ENCODE measurements at places on chromosomes 3 and 15. TPM values are rescaled to one million over a fixed set of nuclear protein-coding genes. Genes with fewer than 3 reads are reported as not detected.

The MRAS gene
- total RNA-seq, result not detected

DNA sequence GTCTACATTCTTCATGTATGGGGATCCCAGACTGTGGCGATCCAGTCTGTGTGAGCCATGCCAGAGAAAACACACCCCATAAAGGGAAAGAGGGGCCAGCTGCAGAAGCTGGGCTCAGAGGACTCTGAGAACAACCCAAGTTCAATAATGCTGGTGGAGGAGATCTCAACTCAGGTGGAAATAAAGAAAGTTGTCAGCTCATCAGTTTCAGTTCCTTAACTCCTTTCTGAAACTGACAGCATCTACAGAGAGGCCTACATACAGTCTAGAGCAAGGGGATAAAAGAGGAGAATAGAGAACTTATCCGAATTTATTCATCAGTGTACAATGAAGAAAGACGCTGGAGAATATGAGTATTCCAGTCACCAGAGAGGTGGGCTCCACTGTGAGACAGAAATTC, 77.0 kb downstream of the NTRK3 start:
- DNase-seq, result no peak
- H3K36me3 ChIP-seq, result no peaks in the 10 kb centered on the region
- no peak overlapping the region for H3K4me3 ChIP-seq

The SLC6A1 gene
- not detected for total RNA-seq

GRCh38 chr15:50883903-50884302, 24.6 kb upstream of the AP4E1 start:
- H3K36me3 ChIP-seq, result no peaks in the 10 kb centered on the region
- H3K4me3 ChIP-seq, result no peak overlapping the region
- DNase-seq, result peak; percentile 47
- no peaks in the 10 kb centered on the region for H3K27me3 ChIP-seq
- peaks cover 23% of the 10 kb centered on the region for H3K4me1 ChIP-seq

GRCh38 chr15:85314633-85315032, 65.8 kb upstream of the AKAP13 start:
- H3K4me1 ChIP-seq, result peaks cover 42% of the 10 kb centered on the region
- H3K36me3 ChIP-seq, result no peaks in the 10 kb centered on the region
- no peak overlapping the region for H3K27ac ChIP-seq
- no peaks in the 10 kb centered on the region for H3K27me3 ChIP-seq
- no peak for DNase-seq

- no peaks in the 10 kb centered on the region for H3K4me1 ChIP-seq
- no peak overlapping the region for H3K27ac ChIP-seq
- H3K4me3 ChIP-seq, result no peak overlapping the region
Measured at GRCh38 chr3:14290631-14291385, 111.6 kb upstream of the SLC6A6 start.

The DPPA2 gene
- total RNA-seq, result not detected

DNA sequence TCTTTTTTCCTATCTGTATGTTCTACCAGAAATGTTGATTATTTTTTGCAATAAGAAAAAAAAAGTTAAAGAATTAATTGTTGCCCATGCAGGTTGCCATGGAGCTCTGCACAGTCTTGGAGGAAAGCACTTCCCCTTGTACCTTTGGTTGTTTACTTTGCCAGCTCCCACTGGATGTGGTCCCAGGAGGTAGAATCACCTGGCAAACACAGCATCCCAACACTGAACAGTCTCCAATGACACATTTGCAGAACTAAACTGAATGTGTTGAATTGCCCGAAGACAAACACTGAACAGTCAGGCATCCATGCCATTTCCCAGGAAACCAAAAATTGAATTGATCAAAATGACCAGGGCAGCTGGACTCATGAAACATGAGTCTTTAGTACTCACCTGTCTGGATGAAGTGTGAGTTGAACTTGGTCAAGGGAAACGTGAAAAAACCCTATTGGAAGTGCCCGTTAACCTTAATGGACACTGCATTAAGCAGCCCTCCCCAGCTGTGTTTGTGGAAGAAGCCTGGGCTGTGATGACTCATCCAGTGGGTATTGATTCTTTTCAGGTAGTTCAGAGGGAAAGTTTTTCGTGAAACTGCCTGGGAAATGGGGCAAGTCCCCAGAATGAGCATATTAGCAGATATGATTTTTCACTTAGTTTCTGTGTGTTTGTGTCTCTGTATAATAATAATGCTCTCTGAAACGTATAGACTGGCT, 284.7 kb upstream of the STT3B start:
- H3K27me3 ChIP-seq, result no peaks in the 10 kb centered on the region
- no peaks in the 10 kb centered on the region for H3K36me3 ChIP-seq
- H3K4me1 ChIP-seq, result no peaks in the 10 kb centered on the region
- DNase-seq, result no peak
- H3K4me3 ChIP-seq, result no peak overlapping the region

DNA sequence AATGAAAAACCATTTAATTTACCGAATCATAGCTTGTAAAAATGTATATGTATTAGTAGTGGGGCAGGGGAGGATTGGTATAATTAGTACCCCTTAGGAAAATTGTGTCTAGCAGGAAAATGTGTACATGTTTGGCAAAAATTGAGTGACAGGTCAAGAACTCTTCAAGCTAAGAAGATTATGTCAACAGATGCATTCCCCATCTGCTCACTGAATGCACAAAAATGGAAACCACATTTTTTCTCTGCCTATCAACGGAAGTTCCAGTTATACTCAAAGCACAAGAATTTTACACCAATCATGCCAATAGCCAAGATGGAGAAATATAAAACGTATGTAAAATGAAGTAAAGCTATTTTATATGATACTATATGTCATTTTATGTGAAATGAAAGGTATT, 377.8 kb downstream of the KCNH8 start:
- DNase-seq, result no peak
- no peaks in the 10 kb centered on the region for H3K27me3 ChIP-seq
- H3K27ac ChIP-seq, result no peak overlapping the region
- H3K4me1 ChIP-seq, result no peaks in the 10 kb centered on the region
- no peak overlapping the region for H3K4me3 ChIP-seq

DNA sequence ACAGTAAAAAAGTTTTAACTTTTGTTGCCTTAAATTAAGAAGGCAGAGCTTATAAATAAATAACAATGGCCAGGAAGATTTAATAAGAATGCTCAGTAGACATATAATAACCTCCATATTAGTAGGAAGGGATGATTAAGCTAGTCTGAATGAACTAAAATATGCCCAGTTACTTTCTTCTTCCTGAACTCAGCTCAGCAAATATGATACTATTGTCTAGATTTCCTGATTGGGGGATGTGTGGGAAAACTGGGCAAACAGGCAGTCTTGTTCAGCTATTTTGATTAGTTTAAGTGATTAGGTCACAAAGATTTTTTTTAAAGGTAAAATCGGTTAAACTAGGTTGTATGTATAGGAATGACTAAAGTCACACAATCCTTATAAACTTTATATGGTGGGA, 167.2 kb upstream of the SLC2A2 start:
- DNase-seq, result no peak
- no peaks in the 10 kb centered on the region for H3K4me1 ChIP-seq
- H3K27ac ChIP-seq, result no peak overlapping the region
- H3K4me3 ChIP-seq, result no peak overlapping the region
- peaks cover 11% of the 10 kb centered on the region for H3K36me3 ChIP-seq

GRCh38 chr3:195468841-195469240, 26.0 kb upstream of the ACAP2 start:
- H3K4me3 ChIP-seq, result no peak overlapping the region
- no peak overlapping the region for H3K27ac ChIP-seq
- DNase-seq, result no peak
- H3K4me1 ChIP-seq, result no peaks in the 10 kb centered on the region
- H3K27me3 ChIP-seq, result no peaks in the 10 kb centered on the region
- no peaks in the 10 kb centered on the region for H3K36me3 ChIP-seq

The SPSB4 gene
- total RNA-seq, result not detected

The TEX55 gene
- total RNA-seq, result not detected

- H3K36me3 ChIP-seq, result no peaks in the 10 kb centered on the region
- H3K4me1 ChIP-seq, result no peaks in the 10 kb centered on the region
- no peak for DNase-seq
- no peaks in the 10 kb centered on the region for H3K27me3 ChIP-seq
Measured at GRCh38 chr3:190345027-190345821, 23.0 kb upstream of the CLDN1 start.

The LMLN gene
- total RNA-seq, result 2.5 TPM

The RBP2 gene
- not detected for total RNA-seq

DNA sequence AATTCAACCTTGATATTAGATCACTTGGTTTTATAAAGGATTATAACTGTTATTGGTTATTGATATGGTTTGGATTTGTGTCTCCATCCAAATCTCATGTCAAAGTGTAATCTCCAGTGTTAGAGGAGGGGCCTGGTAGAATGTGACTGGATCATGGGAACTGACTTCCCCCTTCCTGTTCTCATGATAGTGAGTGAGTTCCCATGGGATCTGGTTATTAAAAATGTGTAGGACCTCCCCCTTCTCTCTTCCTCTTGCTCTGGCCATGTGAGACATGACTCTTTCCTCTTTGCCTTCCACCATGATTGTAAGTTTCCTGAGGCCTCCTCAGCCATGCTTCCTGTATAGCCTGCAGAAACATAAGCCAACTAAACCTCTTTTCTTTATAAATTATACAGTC, 136.0 kb upstream of the UBE2E2 start:
- H3K4me1 ChIP-seq, result no peaks in the 10 kb centered on the region
- H3K36me3 ChIP-seq, result no peaks in the 10 kb centered on the region
- H3K27me3 ChIP-seq, result no peaks in the 10 kb centered on the region

The GOLGA6A gene
- total RNA-seq, result 0.20 TPM

GRCh38 chr15:78321041-78321570, 19.0 kb upstream of the CRABP1 start:
- no peaks in the 10 kb centered on the region for H3K4me1 ChIP-seq
- H3K36me3 ChIP-seq, result no peaks in the 10 kb centered on the region
- no peak overlapping the region for H3K27ac ChIP-seq
- DNase-seq, result no peak

The SERPINI2 gene
- not detected for total RNA-seq

The KBTBD8 gene
- 18.2 TPM for total RNA-seq

DNA sequence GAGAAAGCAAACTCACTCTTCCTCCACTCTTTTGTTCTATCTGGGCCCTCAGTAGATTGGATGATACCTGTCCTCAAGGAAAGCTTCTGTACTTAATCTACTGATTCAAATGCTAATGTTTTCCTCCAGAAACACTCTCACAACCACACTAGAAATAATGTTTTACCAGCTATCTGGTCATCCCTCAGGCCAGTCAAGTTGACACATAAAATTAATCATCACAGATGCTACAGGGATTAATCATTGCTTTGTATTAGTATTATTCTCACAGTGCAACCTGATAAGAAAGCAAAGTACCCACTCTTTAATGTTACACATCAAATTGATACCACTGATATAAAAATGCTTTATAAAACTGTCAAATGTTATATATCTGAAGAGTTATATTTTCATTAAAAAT, 52.9 kb upstream of the ARL6 start:
- peaks cover 8% of the 10 kb centered on the region for H3K27me3 ChIP-seq
- H3K4me3 ChIP-seq, result no peak overlapping the region
- no peaks in the 10 kb centered on the region for H3K4me1 ChIP-seq
- DNase-seq, result no peak
- no peaks in the 10 kb centered on the region for H3K36me3 ChIP-seq

GRCh38 chr15:28943611-28944230, 57.9 kb downstream of the APBA2 start:
- H3K27me3 ChIP-seq, result no peaks in the 10 kb centered on the region
- no peak overlapping the region for H3K4me3 ChIP-seq
- no peak overlapping the region for H3K27ac ChIP-seq
- no peaks in the 10 kb centered on the region for H3K4me1 ChIP-seq

DNA sequence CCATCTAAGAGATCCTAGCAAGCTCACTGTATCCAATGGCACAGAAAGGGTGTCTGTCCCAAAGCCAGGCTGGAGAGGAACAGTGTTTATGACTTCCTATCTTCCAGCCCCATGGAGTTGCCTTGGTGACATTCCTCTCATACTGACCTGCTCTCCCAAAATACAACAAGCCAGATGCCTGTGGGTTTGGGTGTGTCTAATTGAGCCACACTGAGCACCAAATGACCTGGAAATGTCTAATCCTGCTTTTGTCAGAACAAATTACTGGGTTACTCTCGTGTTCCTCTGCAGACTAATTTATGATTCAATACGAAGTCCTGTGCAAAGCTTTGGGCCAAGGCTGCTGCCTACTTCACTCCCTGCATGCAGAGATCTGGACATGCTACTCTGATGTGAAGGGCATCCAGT, 98.1 kb upstream of the STRIT1 start:
- no peak overlapping the region for H3K4me3 ChIP-seq
- H3K27me3 ChIP-seq, result no peaks in the 10 kb centered on the region
- H3K36me3 ChIP-seq, result no peaks in the 10 kb centered on the region
- no peak for DNase-seq

- no peaks in the 10 kb centered on the region for H3K36me3 ChIP-seq
- no peak for DNase-seq
- no peak overlapping the region for H3K27ac ChIP-seq
Measured at GRCh38 chr3:195762611-195763010, 41.8 kb downstream of the MUC20 start.

DNA sequence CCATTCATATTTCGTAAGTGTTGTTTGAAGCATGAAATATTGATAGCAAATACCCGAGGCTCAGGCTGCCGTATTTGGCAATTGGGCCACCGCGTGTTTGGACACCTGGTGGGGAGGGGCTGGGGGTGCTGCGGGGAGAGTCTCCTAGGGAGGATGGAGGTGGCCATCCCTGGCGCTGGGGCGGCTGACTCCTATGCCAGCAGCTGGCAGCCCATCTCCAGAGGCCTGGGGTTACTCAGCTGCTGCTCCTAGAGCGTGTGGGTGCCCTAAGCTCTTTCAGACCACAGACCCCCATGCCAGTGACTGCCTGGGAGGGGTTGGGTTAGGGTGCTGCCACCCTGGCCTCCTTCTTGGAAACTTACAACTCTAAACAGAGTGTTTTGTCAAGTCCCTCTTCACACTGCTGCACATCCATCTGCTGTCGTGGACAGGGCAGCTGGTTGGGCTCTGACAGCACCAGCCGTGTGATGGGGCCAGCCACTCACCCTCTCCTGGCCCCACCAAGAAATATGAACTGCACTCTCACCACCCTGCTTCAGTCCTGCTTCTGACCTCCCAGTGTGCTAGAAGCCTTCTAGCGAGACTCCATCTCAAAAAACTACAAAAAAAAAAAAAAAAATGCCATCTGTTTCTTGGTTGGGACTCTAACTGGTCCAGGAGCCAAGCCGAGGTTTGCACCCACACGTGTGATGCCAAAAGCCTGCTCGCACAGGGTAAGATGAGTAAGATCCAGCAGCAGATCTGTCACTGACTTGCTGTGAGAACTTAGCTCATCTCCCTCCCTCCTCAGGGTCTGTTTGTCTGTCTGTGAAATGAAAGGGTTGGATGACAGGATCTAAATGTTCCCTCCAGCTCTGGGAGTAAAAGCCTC, 156.2 kb downstream of the MEGF11 start:
- peaks cover 3% of the 10 kb centered on the region for H3K27me3 ChIP-seq
- H3K4me3 ChIP-seq, result no peak overlapping the region
- no peak overlapping the region for H3K27ac ChIP-seq
- H3K36me3 ChIP-seq, result no peaks in the 10 kb centered on the region
- DNase-seq, result no peak

The LDHAL6B gene
- total RNA-seq, result not detected

- no peak for DNase-seq
- H3K27ac ChIP-seq, result no peak overlapping the region
- H3K4me1 ChIP-seq, result no peaks in the 10 kb centered on the region
- no peaks in the 10 kb centered on the region for H3K36me3 ChIP-seq
- H3K4me3 ChIP-seq, result no peak overlapping the region
- H3K27me3 ChIP-seq, result peaks cover 3% of the 10 kb centered on the region
Measured at GRCh38 chr3:14836049-14836468, 17.3 kb downstream of the FGD5 start.

The RETNLB gene
- not detected for total RNA-seq

All from CD4-positive, CD25-positive, alpha-beta regulatory T cell (primary cell).